ENCODE measurements at places on chromosomes 16 and 17. TPM values are rescaled to one million over a fixed set of nuclear protein-coding genes. Genes with fewer than 3 reads are reported as not detected.
A peak's percentile ranks its signal among the peaks of the same experiment; 100 is the strongest.

GRCh38 chr17:72518753-72519597 lies 398.2 kb downstream of the SOX9 start:
- H3K27me3 ChIP-seq = no peaks in the 10 kb centered on the region
- H3K4me3 ChIP-seq = no peak overlapping the region
- DNase-seq = no peak
- no peaks in the 10 kb centered on the region for H3K36me3 ChIP-seq

GRCh38 chr17:27461192-27461859 lies 5.1 kb downstream of the KSR1 start:
- H3K4me3 ChIP-seq = no peak overlapping the region
- DNase-seq = no peak
- H3K27me3 ChIP-seq = no peaks in the 10 kb centered on the region
- no peaks in the 10 kb centered on the region for H3K36me3 ChIP-seq

- H3K4me1 ChIP-seq = no peaks in the 10 kb centered on the region
- DNase-seq = no peak
- no peaks in the 10 kb centered on the region for H3K27me3 ChIP-seq
These were observed 7.9 kb downstream of the KATNB1 start for GRCh38 chr16:57743458-57743857.

DNA sequence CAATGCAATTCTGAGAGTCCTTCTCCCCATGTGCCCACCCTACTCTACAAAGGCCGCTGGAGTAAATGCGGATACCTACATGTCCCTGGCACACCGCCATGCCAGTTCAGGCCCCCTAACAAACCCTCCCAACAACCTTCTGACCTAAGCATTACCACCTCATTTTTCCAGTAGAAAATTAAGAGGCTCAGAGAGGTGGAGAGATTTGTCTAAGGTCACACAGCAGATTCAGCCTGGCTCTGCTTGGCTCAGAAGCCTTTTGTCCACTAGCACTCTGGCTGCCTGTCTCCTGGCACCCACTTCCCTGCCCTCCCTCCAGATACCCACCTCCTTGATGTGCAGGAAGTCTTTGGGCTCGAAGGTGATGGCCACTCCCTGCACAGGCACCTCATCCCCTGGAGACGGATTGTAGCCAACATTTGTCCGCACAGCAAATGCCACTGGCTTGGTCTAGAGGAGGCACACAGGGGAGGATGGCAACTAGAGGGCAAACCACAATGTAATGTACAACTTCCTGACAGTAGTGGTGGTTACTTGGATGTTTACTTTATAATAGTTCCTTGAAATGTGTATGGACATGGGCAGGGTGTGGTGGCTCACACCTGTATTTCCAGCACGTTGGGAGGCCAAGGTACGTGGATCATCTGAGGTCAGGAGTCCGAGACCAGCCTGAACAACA lies 10.2 kb downstream of the CACNB1 start:
- DNase-seq = no peak
- no peak overlapping the region for H3K27ac ChIP-seq
- H3K4me3 ChIP-seq = no peak overlapping the region
- H3K36me3 ChIP-seq = no peaks in the 10 kb centered on the region

DNA sequence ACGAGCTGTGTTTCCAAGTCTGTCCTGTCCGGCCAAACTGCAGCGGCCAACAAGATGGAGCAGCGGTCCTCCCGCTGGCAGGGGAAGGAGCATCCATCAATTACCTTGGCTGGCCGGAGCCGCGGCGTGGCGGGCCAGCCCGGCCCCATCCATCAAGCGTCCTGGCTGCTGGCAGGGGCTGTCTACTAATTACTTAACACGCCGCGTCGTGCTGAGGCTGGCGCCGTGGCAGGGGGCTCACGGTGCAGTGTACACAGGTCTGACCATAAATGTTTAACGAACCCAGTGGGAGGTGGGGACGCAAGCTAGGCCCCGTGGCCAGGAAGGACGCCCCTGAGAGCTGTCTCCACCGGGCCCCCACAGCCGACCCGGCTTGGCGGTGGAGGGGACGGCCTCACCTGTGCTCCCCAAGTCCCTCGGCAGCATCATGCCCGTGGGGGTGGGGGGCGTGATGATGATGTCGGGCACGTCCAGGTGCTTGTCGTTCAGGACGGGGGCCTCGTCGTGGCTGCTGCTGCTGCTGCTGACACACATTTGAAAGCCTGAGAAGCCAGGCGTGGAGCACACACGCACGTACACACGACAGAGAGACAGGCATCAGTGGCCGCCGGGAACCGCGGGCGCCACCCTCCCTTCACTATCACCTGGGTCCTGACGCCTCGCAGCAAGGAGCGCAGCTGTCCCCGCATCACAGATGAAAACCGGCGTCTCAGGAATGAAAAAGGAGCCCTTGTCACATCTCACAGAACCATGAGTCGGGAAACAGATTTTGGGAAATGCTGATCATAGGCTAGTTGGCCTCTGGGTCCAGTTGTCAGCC lies 21.2 kb upstream of the GINS2 start:
- no peak overlapping the region for H3K4me3 ChIP-seq
- DNase-seq = no peak
- H3K36me3 ChIP-seq = no peaks in the 10 kb centered on the region
- no peaks in the 10 kb centered on the region for H3K27me3 ChIP-seq

DNA sequence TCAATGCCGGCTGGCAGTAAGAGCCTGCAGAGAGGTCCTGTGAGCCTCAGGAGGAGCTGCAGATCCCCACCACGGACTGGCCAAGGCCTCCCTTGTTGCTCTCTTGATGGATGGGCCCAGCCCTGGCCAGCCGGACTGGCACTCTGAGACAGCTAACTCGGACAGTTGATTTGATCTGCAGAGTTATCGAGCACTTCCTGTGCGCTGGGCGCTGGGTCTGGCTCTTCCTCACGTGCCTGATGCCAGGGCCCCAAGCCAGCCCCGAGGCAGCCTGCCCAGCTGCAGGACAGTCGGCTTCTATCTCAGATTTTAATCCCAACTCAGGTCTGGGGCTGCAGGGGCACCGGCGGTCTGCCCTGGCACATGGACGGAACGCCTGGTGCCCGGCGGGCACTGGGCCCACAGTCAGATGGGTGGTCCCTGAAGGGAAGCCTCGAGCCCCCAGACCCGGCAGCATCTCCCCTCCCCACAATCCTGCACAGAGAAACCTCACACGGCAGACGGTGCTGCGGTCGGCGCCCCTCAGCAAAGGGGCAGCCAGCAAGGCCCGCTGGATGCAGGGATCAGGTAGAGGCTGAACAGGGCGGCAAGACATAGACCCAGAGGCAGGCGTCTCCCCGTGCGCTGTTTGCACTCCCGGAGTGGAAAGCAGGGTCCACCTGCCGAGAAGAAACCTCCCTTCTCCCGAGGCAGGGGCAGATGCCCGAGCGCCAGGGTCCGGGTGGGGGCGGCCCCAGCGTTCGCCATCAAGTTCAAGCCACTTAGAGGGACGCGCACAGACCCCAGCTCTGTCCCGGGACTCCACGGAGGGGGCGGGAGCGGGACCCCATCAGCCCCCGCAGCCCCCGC lies 34.0 kb downstream of the TIMM22 start:
- peak; percentile 68 for DNase-seq
- H3K36me3 ChIP-seq = no peaks in the 10 kb centered on the region
- peak overlapping the region; percentile 27 for H3K4me3 ChIP-seq
- no peaks in the 10 kb centered on the region for H3K27me3 ChIP-seq

DNA sequence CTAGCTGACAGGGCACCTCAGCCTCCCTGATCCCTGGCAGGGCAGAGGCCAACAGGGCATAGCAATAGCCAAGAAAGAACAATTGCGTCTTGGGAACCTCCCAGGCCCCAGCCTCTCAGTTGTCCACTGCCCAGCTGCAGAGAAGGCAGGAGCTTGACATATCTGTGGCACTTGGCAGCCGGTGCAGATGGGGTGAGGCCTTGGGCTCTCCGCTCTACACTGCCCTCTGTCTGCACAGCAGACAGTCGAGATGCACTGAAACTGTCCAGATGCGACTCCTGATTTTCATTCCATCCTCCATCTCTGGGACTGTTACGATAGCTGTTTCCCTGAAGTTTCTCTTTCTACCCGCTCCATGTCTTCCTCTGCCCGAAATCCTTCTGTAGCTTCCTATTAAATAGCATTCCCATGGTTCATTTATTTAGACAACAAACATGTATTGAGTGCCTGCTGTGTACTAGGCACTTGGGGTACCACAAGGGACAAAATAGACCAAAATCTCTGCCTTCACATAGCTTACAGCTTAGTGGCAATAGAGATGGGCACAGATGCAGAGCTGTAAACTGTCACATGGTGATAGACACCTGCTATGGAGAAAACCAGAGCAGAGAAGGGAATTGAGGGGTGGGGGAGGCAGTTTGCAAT lies 3.3 kb downstream of the POLR3E start:
- H3K4me1 ChIP-seq = no peaks in the 10 kb centered on the region
- no peaks in the 10 kb centered on the region for H3K27me3 ChIP-seq
- H3K36me3 ChIP-seq = no peaks in the 10 kb centered on the region
- DNase-seq = no peak

GRCh38 chr16:84500531-84500930 lies 3.9 kb downstream of the MEAK7 start:
- H3K4me3 ChIP-seq = no peak overlapping the region
- no peaks in the 10 kb centered on the region for H3K36me3 ChIP-seq
- DNase-seq = no peak

- no peaks in the 10 kb centered on the region for H3K36me3 ChIP-seq
- no peaks in the 10 kb centered on the region for H3K4me1 ChIP-seq
- H3K4me3 ChIP-seq = no peak overlapping the region
- no peak for DNase-seq
These were observed 34.8 kb downstream of the ASIC2 start for GRCh38 chr17:33258296-33258695.

GRCh38 chr16:87552072-87552718 lies 50.1 kb upstream of the JPH3 start:
- no peak for DNase-seq
- no peaks in the 10 kb centered on the region for H3K36me3 ChIP-seq
- H3K4me3 ChIP-seq = no peak overlapping the region
- no peak overlapping the region for H3K27ac ChIP-seq
- H3K27me3 ChIP-seq = no peaks in the 10 kb centered on the region

CDRT15L2 gene
- total RNA-seq = not detected

SLC7A5 gene
- 5.5 TPM for total RNA-seq

ZCCHC14 gene
- total RNA-seq = 32.2 TPM

UMOD gene
- not detected for total RNA-seq

ARL5C gene
- not detected for total RNA-seq
